Pancreas (tissue), 10 donors: ENCODE measurements at places on chromosomes 6 and 20. TPM values are rescaled to one million over a fixed set of nuclear protein-coding genes. Genes with fewer than 3 reads are reported as not detected.

GRCh38 chr20:36754656-36755222, 8.8 kb upstream of the NDRG3 start:
- peak; percentile 28 for DNase-seq
- H3K4me1 ChIP-seq: no peaks in the 10 kb centered on the region
- H3K27ac ChIP-seq: no peak overlapping the region
- H3K4me3 ChIP-seq: no peak overlapping the region
- H3K27me3 ChIP-seq: no peaks in the 10 kb centered on the region

DNA sequence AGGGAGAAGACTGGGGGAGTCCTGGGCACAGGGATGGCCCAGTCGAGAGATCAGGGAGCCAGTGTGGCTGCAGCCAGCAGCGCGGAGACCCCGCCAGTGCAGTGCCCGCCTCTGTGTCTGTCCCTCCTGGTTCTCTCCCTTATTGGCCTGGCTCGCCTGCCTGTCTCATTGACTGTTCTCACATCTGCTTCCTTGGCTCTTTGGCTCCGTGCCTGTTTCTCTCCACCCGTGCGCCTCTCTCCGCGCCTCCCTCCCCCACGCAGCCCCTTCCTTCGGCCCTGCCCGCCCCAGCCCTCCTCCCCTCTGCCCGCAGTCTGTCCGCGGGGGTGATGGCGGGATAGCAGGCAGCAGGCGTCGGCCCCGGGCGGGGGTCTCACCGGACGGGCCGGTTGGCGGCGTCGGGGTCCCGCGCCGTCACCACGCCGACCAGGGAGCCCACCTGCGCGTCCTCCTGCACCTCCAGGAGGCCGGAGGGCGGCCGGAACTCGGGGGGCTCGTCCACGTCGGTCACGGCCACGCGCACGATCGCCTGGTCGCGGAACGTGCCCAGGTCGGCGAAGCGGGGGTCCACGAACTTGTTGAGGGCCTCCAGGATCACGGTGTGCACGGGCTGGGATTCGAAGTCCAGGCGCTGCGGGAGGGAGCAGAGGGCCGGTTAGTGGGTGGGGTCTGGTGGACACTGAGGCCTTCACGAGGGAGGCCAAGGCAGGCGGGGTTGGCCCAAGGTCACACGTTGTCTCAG, 92.0 kb downstream of the CD40 start:
- no peaks in the 10 kb centered on the region for H3K4me1 ChIP-seq
- H3K36me3 ChIP-seq: no peaks in the 10 kb centered on the region
- H3K4me3 ChIP-seq: no peak overlapping the region

DNA sequence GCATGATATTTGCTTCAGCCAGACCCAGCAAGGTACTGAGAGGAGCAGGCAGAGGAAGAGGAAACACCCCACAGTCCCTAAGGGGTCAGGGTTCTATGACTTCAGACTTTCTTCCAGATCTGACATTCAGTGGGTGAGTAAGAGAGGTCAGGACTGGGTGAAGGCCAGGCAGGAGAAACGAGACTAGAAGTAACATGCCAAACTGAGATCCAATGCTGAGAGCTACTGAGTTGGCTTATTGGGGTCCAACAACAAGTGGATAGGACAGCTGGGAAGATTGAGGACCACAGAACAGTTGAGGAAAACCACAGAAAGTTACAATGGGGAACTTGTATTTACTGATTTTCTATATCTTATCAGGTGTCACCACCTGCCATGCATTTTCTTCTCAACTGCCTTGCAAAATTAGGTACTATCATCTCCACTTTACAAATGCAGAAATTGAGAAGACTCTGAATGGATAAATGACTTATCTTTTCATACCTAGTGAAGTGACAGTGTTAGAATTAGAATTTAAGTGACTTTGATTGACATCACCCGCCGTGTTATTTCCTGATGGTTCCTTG, 43.8 kb upstream of the HIVEP1 start:
- H3K4me1 ChIP-seq: no peaks in the 10 kb centered on the region
- H3K36me3 ChIP-seq: no peaks in the 10 kb centered on the region
- H3K27me3 ChIP-seq: no peaks in the 10 kb centered on the region
- no peak overlapping the region for H3K27ac ChIP-seq
- no peak for DNase-seq

GRCh38 chr20:63431944-63432343, 40.5 kb downstream of the KCNQ2 start:
- H3K27ac ChIP-seq: no peak overlapping the region
- no peaks in the 10 kb centered on the region for H3K36me3 ChIP-seq
- no peaks in the 10 kb centered on the region for H3K27me3 ChIP-seq
- H3K4me1 ChIP-seq: no peaks in the 10 kb centered on the region
- H3K4me3 ChIP-seq: no peak overlapping the region

The DOK5 gene
- polyA plus RNA-seq: 0.38 TPM
